ENCODE measurements at places on chromosomes 12 and 14. TPM values are rescaled to one million over a fixed set of nuclear protein-coding genes. Genes with fewer than 3 reads are reported as not detected.
A peak's percentile ranks its signal among the peaks of the same experiment; 100 is the strongest.

GRCh38 chr14:58736606-58737005, 98.8 kb downstream of the DACT1 start:
- no peak for DNase-seq
- no peaks in the 10 kb centered on the region for H3K36me3 ChIP-seq
- no peaks in the 10 kb centered on the region for H3K27me3 ChIP-seq
- H3K27ac ChIP-seq: no peak overlapping the region

Gene ACRBP
- total RNA-seq: 3.2 TPM

DNA sequence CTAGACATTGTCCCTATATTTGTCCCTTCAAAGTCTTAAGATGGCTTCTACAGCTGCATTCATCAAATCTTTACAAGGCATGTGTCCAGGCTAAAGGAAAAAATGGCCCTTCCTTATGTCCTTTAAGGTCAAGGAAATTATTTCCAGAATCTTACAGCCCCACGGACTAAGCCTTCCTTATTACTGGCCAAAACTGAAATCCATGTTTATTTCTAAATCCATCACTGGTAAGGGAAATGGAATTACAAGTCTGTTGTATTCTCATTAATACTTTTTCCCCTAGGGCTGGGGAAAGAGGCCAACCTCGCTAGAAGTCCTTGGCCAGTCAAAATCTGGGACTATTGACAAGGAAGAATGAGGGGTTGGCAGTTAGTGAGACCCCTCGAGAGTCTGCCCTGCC, 252.5 kb downstream of the TMEM132C start:
- no peaks in the 10 kb centered on the region for H3K27me3 ChIP-seq
- H3K4me3 ChIP-seq: no peak overlapping the region
- H3K27ac ChIP-seq: no peak overlapping the region
- no peaks in the 10 kb centered on the region for H3K36me3 ChIP-seq

Gene ADIPOR2
- 30.7 TPM for total RNA-seq

- no peaks in the 10 kb centered on the region for H3K36me3 ChIP-seq
- H3K4me3 ChIP-seq: no peak overlapping the region
- no peaks in the 10 kb centered on the region for H3K4me1 ChIP-seq
These were observed 242.6 kb upstream of the FKBP4 start for GRCh38 chr12:2552000-2552756.

GRCh38 chr12:131003716-131004045, 50.0 kb downstream of the ADGRD1 start:
- no peaks in the 10 kb centered on the region for H3K27me3 ChIP-seq
- H3K4me3 ChIP-seq: no peak overlapping the region
- no peak overlapping the region for H3K27ac ChIP-seq
- H3K36me3 ChIP-seq: no peaks in the 10 kb centered on the region
- no peak for DNase-seq

DNA sequence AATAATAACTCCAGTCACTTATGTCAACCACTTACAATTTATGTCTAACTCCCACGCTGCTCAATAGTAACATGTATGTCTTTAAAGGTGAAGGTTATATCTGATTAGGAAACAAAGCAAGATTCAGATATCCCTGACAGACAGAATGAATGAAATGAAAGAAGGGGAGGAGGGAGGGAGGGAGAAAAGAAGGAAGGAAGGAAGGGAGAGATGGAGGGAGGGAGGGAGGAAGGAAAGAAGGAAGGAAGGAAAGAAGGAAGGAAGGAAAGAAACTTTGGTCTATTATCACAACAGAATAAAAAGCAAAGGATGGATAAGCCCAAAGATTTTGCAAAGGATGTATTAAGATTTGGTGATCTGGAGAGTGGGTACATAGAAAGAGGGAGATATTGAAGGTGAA, 433.3 kb downstream of the PRKD1 start:
- H3K4me1 ChIP-seq: no peaks in the 10 kb centered on the region
- H3K4me3 ChIP-seq: no peak overlapping the region
- no peaks in the 10 kb centered on the region for H3K36me3 ChIP-seq
- no peak overlapping the region for H3K27ac ChIP-seq

GRCh38 chr12:76696186-76696585, 67.7 kb upstream of the ZDHHC17 start:
- no peaks in the 10 kb centered on the region for H3K4me1 ChIP-seq
- H3K27me3 ChIP-seq: no peaks in the 10 kb centered on the region
- H3K36me3 ChIP-seq: no peaks in the 10 kb centered on the region
- no peak overlapping the region for H3K4me3 ChIP-seq
- no peak overlapping the region for H3K27ac ChIP-seq

DNA sequence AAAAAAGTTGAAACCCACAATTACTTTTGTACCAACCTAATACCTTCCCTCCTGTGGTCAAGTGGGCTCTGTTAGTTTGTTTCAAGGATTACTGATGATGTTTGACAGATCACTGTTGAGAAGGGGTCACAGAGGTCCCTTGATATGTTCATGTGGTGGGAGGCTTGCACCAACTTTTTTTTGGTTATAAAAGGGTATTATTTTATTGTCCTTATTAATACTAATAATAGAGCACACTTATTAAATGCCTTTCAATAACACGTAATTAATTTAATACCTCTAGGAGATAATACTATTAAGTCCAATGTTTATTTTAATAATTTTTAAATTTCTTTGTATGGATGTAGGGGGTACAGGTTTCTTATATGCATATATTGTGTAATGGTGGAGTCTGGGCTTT, 4.4 kb downstream of the UBE3B start:
- H3K36me3 ChIP-seq: peaks cover 45% of the 10 kb centered on the region
- H3K4me1 ChIP-seq: peaks cover 12% of the 10 kb centered on the region
- DNase-seq: no peak
- no peak overlapping the region for H3K4me3 ChIP-seq
- H3K27ac ChIP-seq: no peak overlapping the region
- H3K27me3 ChIP-seq: no peaks in the 10 kb centered on the region

- DNase-seq: no peak
- no peak overlapping the region for H3K4me3 ChIP-seq
- no peaks in the 10 kb centered on the region for H3K36me3 ChIP-seq
- H3K27me3 ChIP-seq: no peaks in the 10 kb centered on the region
- H3K27ac ChIP-seq: peak overlapping the region; percentile 7
- peaks cover 14% of the 10 kb centered on the region for H3K4me1 ChIP-seq
These were observed 418.9 kb downstream of the ZFP36L1 start for GRCh38 chr14:68373847-68374444.

- no peaks in the 10 kb centered on the region for H3K27me3 ChIP-seq
- H3K4me1 ChIP-seq: peaks cover 98% of the 10 kb centered on the region
- DNase-seq: no peak
- H3K36me3 ChIP-seq: no peaks in the 10 kb centered on the region
- no peak overlapping the region for H3K4me3 ChIP-seq
These were observed 59.7 kb downstream of the RASSF3 start for GRCh38 chr12:64670019-64670418.

- no peaks in the 10 kb centered on the region for H3K27me3 ChIP-seq
- no peak overlapping the region for H3K4me3 ChIP-seq
- no peaks in the 10 kb centered on the region for H3K4me1 ChIP-seq
These were observed 6.1 kb downstream of the OR6C1 start for GRCh38 chr12:55320201-55320600.

DNA sequence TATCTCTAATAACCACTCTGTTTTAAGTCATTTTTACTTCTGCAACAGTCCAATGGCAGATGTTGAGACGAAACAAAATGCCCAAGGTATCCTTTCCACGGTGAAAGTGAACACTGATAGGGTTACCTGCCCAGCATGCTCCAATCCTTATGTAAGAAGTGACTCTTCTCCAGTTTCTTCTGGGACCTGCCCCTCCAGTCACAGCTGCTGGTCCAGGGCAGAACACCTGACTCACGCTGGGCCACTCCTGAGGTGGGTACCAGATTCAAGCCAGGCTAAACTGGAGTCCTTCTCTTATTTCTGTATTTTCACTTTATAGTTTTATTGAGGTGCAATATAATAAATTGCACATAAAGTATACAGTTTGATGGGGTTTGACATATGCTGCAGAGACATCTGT, 16.7 kb downstream of the NT5DC3 start:
- H3K4me3 ChIP-seq: no peak overlapping the region
- no peaks in the 10 kb centered on the region for H3K4me1 ChIP-seq
- H3K27me3 ChIP-seq: no peaks in the 10 kb centered on the region
- H3K27ac ChIP-seq: no peak overlapping the region
- H3K36me3 ChIP-seq: peaks cover 9% of the 10 kb centered on the region
- DNase-seq: no peak

GRCh38 chr14:35766036-35766699, 42.9 kb downstream of the RALGAPA1 start:
- no peak overlapping the region for H3K4me3 ChIP-seq
- no peaks in the 10 kb centered on the region for H3K27me3 ChIP-seq
- H3K27ac ChIP-seq: no peak overlapping the region
- H3K36me3 ChIP-seq: peaks cover 64% of the 10 kb centered on the region
- no peak for DNase-seq

GRCh38 chr14:85191986-85192385, 338.0 kb upstream of the FLRT2 start:
- H3K27me3 ChIP-seq: no peaks in the 10 kb centered on the region
- no peaks in the 10 kb centered on the region for H3K36me3 ChIP-seq
- no peak for DNase-seq
- H3K27ac ChIP-seq: no peak overlapping the region

GRCh38 chr14:23183158-23183470, 346 bp downstream of the SLC7A8 start:
- H3K4me1 ChIP-seq: peaks cover 8% of the 10 kb centered on the region
- no peaks in the 10 kb centered on the region for H3K27me3 ChIP-seq
- H3K27ac ChIP-seq: peak overlapping the region; percentile 76
- DNase-seq: no peak

- H3K4me3 ChIP-seq: no peak overlapping the region
- no peaks in the 10 kb centered on the region for H3K27me3 ChIP-seq
- no peak overlapping the region for H3K27ac ChIP-seq
- no peaks in the 10 kb centered on the region for H3K4me1 ChIP-seq
- DNase-seq: no peak
- H3K36me3 ChIP-seq: no peaks in the 10 kb centered on the region
These were observed 5.2 kb downstream of the EPYC start for GRCh38 chr12:90999527-90999926.

- H3K27ac ChIP-seq: no peak overlapping the region
- no peaks in the 10 kb centered on the region for H3K27me3 ChIP-seq
These were observed 257.8 kb upstream of the CCDC196 start for GRCh38 chr14:66228267-66228970.

DNA sequence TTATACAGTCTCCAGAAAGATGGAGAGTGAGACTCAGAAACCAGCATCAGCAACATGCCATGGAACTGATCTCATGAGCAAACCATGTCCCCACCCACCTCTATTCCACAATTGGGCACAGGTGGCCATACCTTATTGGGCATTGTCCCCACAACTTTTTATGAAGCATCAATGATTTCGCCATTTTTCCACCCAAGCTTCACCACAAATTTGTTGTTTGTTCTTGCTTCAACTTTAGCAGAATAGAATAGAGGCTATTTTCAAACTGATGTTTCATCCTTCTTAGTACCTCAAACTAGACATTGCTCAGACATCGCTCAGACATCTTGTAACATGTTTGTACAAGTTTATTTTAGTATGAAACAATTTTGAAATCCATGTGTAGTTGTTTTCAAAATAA, 112.5 kb upstream of the TMTC2 start:
- no peaks in the 10 kb centered on the region for H3K4me1 ChIP-seq
- H3K4me3 ChIP-seq: no peak overlapping the region
- no peak for DNase-seq
- no peak overlapping the region for H3K27ac ChIP-seq
- H3K27me3 ChIP-seq: no peaks in the 10 kb centered on the region

DNA sequence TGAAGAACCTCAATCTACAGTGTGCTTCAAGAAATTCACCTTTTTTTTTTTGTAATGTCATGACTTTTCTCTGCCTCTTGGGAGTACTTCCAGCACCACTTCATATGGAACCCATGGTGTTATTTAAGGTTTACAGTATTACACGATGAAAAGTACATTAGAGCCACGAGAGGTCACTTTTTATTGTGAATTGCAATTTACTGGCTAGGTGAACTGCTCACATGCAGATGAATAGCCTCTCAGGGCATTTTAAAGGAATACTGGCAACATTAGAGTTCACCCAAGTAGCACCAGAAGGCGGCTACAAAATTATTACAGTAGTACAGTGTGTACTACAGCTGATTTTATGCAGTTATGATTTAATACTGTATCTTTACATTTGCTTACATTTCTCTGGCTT, 99.1 kb upstream of the PPP4R3A start:
- no peak overlapping the region for H3K4me3 ChIP-seq
- no peak for DNase-seq
- H3K4me1 ChIP-seq: no peaks in the 10 kb centered on the region
- H3K27me3 ChIP-seq: no peaks in the 10 kb centered on the region
- H3K36me3 ChIP-seq: no peaks in the 10 kb centered on the region

GRCh38 chr12:111368291-111368787, 556 bp downstream of the PHETA1 start:
- H3K4me3 ChIP-seq: peak overlapping the region; percentile 92
- peak overlapping the region; percentile 79 for H3K27ac ChIP-seq
- no peaks in the 10 kb centered on the region for H3K27me3 ChIP-seq
- no peaks in the 10 kb centered on the region for H3K36me3 ChIP-seq

DNA sequence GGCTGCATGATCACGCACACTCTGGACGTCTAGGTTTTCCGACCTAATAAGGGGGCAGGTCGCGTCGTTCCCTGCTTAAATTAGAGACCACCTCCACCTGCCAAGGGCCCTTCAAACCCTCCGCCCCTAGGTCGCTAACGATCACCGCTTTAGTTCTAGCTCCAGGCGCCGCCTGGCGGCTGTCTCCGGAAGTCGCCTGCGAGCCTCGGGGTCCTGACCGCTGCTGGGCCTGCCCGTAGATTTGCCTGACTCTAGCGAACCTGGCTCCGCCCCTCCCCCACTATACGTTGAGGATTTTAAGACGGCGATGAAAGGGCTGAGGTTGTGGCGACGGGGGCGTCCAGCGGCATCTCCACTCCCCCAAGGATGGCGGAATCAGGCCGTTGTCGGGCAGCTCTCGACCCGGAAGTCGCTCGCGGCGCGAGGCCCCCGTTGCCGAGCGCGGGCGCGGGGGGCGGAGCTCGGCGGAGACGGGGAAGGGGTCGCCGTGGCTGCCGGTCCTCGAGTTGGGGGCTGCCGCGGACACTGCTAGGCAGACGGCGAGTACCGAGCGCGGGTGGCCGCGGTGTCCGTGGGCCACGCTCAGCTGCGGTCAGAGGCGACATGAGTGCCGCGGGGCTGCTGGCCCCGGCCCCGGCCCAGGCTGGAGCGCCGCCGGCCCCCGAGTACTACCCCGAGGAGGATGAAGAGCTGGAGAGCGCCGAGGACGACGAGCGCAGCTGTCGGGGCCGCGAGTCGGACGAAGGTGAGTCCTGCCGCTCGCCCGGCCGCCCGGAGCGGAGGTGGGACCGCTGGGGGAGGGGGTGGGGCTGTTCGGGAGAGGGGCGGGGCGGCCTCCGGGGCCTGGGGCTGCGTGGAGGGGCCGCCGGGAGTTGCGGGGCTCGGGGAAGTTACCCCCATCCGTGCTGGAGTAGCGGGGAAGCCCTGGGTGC, at the start of gene SUDS3:
TSS of gene SUDS3 (plus strand) at position 467 of the 932 bp plus-strand sequence. CDS start at position 604, 137 bp downstream.
- H3K36me3 ChIP-seq: no peaks in the 10 kb centered on the region
- H3K4me3 ChIP-seq: peak within 1 kb of the TSS; percentile 91
- peaks cover 9% of the 10 kb centered on the region for H3K4me1 ChIP-seq
- DNase-seq: peak; percentile 59
- no peaks in the 10 kb centered on the region for H3K27me3 ChIP-seq

DNA sequence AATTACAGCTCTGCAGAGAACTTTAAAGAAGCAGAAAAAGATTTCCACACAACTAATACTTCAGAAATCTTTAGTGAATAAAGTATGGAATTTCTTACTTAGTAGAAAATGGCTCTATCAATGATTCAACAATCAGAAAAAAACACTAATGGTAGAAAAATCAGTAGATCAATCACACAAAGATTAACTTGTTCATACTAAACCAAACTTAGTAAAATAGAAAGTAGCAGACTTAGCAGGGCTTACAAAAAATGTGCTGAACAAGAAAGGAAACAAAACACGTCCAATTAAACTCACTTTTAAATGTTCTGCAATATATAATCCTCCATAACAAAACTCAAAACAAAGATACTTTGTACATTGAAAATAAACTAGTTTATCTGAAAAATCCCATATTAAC, 38.9 kb downstream of the CEP128 start:
- no peaks in the 10 kb centered on the region for H3K36me3 ChIP-seq
- H3K27me3 ChIP-seq: no peaks in the 10 kb centered on the region
- H3K4me1 ChIP-seq: no peaks in the 10 kb centered on the region
- H3K4me3 ChIP-seq: no peak overlapping the region
